ENCODE measurements at places on chromosomes 6 and 20.

DNA sequence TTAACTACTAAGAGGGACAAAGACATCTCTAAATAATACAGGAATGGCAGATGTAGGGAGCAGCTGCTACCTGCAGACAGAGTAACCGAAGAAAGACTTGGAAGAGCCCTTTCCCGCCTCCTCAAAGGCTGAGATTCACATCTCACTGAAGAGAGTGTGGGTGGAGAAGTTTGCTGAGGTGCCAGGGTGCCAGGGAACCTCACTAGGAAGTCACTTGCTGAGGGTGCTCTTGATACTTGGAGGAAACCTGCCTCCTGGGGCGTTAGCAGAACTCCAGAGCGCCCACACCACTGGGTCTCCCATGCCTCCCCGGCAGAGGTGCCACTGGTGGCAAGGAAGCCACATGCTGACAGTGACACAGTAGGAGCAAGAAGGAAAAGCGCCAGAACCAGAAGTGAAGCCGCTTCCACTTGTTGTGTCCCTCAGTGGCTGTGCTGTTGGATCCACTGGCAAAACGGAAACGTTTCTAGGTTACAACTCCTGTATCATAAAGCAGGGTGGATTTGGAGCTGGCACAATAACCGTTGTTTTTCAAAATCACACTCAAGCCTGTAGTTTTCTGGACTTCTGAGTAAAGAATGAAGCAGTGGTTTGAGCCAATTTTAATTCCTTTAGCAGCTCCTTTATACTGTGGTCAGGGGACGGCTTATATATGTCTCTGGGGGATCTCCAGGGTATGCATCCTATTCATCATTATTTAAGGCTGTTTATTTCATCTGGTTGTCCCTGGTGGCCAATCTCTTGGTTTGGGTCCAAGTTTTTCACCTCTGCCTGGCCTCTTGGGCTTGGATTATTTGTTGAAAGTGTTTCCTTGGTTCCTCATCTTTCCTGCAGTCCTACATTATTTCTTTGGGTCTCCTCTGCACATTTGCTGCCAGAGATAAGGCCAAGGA lies 64.5 kb downstream of the CDC5L start:
- no peak for DNase-seq

DNA sequence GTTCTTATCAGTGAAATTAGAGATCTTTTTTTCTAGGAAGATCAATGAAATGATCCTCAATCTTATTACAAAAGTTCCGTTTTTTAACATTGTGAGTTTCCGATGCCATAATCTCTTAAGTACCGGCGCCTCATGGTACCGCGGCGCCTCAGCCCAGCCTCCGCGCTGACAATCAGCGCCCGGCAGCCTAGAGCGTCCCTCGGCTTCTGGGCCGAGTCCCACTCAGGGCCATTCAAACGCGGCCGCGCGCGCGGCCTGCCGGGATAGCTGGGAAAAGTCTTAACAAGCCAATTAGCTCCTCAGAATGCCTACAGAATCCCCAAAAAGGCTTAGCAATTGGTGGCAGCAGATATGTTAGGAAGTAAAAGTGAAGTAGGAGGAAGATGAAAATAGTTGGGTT lies 204.8 kb downstream of the ADGB start:
- DNase-seq, result no peak

GRCh38 chr6:162056745-162057144 lies 670.8 kb downstream of the PRKN start:
- no peak for DNase-seq

DNA sequence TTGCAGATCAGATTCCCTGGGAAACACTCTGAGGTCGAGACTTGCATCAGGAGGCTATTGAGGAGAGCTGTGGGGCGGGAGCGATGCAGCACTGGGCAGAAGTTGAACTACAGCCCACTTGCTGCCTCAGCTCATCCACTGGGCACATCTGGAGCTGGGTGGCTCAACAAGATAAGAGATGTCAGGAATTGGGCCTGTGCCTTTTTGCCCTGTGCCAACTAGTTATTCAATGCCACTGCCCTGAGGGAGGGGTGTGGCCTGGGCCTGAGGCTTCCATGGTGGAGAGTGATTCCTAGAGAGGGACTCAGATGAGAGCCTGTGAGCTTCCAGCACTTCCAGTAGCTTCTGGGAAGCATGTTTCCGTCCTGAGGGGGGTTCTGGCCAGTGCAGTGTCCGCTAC lies 32.7 kb downstream of the BRPF3 start:
- no peak for DNase-seq

DNA sequence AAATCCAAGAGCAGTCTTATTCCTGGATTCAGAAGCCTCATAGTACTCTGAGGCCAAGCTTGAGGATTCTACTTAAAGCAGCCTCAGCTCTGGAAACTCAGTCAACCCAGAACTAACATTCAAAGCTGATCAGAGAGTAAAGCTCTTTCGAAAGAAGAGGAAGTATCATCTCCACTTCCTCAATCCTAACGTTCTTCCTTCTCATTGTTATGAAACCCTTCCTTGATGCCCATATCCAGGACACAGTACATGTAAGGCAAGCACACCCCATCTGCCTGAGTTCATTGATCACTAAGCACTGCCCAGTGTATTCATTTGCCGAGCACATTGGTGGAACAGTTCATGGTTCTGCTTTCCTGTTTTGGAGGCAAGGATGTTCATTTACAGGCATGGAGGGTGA lies at the start of gene IPCEF1:
Gene IPCEF1, minus strand, starts transcription at position 114 of the 400 bp plus-strand sequence. CDS start 90,856 bp downstream, outside the sequence.
- DNase-seq, result no peak

DNA sequence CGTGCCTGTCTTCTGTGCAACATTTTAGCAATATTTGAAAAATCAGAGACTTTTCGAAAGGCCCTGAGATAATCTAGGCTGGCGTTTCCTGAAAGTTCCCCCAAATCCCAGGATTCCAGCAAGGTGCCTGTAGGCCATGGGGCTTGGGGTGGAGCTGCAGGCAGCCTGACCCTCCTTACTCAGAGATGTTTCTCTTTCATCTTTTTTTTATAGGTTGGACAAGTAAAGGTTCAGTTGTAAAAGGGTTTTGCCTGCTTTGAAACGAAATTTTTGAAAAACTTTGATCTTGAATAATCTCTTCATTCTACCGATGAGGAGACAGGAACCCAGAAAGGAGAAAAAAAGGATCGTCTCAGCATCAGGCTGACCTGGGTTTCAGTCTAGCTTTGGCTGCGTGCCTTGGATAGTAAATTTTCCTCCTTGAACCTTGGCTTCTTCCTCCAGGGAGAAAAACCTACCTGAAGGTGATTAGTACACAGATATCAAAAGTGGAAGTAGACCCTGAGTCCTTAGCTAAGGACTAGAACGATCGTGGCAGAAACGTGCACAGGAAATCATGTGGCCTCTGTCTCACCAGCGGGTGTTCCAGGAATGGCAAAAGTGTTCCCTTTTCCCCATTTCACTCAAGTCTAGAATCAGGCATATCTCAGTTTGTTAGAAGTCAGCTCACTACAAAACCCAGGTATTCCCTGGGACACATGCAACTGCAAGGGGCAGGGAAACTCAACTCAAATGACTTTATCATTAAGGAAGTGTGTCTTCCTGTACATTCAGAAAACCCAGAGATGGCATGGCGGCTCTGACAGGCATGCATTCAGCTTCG lies 128.2 kb upstream of the PTPN1 start:
- DNase-seq, result no peak

DNA sequence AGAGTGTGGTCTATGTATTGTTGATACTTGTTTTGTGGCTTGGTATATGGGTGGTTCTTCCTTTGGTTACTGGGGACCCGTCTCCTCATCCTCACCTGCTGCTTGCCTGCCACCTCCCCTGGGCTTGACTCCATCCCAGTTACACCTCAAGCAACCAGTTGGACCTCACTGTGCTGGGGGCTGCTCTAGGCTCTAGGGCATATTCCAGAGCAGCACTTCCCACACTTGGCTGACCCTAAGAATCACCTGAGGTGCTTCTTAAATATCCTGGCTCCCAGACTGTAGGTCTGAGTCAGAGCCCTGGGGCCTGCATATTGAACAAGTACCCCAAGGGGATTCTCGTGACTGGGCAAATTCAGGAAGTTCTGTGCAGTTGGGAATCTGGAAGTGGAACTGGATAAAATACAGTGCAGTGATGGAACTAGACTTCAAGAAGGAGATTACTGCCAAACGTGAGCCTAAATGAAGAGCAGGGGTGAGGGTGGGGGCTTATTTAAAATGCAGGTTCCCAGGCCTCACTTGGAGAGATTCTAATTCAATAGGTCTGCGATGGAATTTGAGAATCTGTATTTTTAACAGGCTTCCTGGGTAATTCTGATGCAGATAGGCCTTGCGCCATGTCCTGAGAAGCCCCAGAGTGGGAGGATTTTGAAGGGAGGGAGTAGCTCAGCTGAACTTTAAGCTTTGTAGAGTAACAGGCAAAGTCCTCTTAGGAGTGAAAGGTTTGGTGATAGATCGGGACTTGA lies 7.6 kb downstream of the SPATS1 start:
- DNase-seq, result no peak

- DNase-seq, result peak; percentile 51
Measured at GRCh38 chr20:11676630-11677287, 240.9 kb upstream of the BTBD3 start.

DNA sequence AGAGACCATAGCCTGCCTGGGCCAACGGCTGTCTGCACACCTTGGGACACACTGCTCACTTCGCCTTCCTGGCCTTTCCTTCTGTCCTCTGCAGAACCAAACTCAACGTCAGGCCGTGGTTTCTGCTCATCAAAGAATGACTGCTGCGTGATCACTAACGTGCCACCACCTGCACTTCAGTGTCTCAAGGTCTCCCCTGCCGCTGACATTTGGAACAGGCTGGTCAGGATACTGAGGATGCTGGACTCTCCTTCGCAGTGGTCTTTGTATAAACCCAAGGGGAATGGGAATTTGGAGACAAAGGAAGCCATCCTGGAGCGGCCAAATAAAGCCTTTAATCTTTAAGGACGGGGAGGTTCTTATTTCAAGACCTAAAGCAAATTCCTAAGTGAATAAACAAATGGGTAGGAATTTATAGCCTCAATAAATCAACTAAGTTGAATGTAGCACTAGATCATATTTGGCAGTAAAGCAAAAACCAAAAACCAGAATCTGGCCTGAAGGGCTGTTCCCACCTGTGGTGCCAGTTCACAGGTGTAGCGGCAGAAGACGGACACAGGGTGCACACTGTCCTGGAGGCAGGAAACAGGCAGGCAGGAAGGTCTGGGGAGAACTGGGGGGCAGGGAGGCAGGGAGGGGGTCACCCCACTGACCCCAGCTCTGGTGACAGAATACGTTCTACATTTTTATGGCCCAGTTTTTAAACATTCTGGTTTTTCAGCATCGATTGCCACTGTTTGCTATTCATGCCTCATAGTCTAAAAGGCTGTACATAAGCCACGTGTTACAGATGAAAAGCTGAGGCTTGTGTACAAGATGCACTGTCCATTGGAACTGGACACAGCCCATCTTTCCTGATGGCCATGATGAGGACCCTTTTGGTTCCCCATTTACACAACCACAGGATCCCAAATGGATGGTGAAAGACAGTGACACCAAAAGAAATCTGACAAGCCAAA lies 36.6 kb downstream of the ABHD12 start:
- no peak for DNase-seq

DNA sequence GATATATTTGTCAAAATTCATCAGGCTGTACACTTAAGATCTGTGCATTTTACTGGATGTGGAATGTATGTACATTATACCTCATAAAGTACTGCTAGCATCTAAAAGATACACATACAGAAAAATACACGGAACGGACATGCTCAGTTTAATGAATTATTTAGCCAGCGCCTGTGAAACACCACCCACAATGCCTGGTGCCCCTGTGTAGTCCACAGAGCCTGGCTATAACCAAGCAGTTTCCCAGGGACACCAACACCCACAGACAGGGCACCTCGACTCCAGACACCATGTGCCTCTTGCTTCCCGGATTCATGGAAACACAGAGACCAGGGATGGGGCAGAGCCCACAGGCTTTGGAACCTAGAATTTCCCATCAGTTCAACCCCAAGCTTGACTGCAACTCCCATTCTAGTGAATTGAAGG lies 17.4 kb upstream of the ARMC12 start:
- DNase-seq, result no peak

DNA sequence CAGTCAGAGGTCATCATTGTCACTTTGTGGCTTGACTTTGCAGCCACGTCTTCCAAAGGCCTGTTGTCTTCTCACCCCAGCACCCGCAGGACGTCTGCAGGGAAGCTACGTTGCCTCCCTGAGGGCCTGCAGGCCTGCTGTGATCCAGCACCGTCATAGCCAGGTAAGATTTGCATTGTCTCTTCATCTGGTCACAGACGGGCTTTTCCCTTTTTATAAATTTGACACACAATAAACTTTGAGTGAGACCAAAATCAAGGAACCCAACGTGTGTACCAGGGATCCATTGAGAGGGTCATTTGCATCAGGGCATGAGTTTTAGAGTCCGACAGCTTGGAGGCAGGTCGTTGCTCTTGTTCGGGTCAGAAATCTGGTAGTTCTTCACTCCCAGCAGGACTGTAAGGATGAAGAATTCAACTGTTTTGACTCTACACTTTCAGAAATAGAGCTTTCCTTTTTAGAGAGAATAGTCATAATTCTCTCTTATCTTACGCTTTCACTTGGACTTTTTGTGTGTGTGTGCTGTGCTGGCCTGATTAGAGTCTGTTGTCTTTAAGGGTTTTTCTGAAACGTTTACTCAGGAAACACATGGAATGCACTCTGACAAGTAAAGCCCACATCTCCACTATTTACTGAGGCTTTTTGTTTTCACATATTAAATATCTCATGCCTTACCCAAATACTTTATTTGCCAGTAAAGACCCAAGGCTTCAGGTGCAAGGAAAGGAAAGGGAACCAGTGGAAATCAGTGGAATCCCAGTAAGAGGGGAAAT lies 177.2 kb upstream of the TAB2 start:
- no peak for DNase-seq

DNA sequence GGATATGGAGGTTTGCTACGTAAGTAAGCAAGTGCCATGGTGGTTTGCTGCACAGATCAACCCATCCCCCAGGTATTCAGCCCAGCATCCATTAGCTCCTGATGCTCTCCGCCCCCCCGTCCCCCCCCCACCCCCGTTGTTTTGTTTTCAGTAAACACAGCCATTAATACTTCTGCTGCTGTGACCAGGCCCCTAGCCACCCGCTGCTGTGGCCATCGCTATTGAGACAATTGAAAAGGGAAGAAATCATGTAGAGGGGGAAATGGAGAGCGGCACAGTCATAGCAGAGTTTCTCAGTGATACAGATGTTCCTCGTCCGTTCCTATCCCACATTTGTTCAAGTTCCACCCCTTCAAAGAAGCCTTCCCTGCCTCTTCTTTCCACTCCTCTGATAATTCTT lies 24.9 kb downstream of the SLC35D3 start:
- DNase-seq, result no peak

GRCh38 chr6:37624606-37625574 lies 72.8 kb downstream of the MDGA1 start:
- peak; percentile 72 for DNase-seq

DNA sequence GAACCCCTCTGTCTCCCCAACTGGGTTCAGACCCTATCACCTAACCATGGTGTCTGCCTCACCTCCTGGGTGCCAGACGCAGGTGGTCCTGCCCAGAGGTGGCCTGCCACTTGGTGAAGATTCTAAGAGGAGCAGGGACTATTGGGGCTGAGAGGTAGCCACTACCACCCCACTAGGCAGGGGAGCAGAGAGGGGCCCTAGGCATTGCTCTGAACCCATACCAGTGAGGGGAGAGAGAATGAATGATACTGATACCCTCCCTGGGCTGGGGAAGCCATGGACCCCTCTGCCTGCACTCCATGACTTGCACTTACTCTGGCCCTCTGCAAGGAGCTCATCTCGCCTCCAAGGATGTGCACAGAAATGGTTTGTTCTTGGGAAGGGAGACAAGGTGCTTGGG lies 31.7 kb upstream of the SPDEF start:
- DNase-seq, result no peak

- peak; percentile 15 for DNase-seq
Measured at GRCh38 chr6:129370268-129370916, 339.6 kb downstream of the ARHGAP18 start.

- DNase-seq, result no peak
Measured at GRCh38 chr6:160919723-160920440, 71.7 kb upstream of the MAP3K4 start.

- DNase-seq, result no peak
Measured at GRCh38 chr20:11432407-11432806, 485.3 kb upstream of the BTBD3 start.

Data from NCI-H1105 (cell line).